GM23338 (cell line): ENCODE measurements at places on chromosomes 3 and 15. TPM values are rescaled to one million over a fixed set of nuclear protein-coding genes. Genes with fewer than 3 reads are reported as not detected.

DNA sequence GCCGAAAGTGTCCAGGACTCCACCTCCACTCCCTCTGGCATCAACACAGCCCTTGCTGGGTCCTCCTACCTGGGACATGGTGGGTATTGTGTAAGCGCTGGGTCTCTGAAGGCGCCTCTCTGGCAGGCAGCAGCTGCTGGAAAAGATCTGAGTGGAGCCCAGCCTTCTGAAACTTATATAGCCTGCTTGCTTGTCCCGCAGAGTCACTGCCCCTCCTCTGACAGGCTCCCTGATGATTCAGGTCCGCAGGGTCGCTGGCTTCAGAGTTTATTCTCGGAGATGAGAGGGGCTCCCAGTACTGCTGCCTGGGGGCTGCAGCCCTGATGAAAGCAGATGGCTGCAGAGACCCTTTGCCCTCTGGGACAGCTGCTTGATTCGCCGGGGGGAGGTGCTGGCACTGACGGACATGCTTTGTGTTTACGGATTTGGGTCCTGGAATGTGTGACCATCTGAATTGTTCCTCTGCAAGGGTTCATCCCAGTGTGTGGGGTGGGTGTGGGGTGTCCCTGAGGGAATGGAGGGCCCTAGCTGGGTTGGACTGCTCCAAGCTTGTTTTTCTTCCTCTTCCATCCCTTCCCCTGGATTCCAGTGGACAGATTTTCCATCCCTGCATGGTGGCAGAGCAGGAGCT, at the start of gene MUSTN1:
Gene MUSTN1 (minus strand): TSS at position 149 of the 631 bp plus-strand sequence. CDS start 71 bp downstream, at position 78.
- peak; percentile 19 for DNase-seq
- H3K36me3 ChIP-seq, result no peaks in the 10 kb centered on the region; the same call in 1 of the 2 replicates
- no peaks in the 10 kb centered on the region for H3K27me3 ChIP-seq
- no peak within 1 kb of the TSS for H3K4me3 ChIP-seq
- H3K27ac ChIP-seq, result no peak within 1 kb of the TSS; the same call in 1 of the 2 replicates
- no peaks in the 10 kb centered on the region for H3K4me1 ChIP-seq

DNA sequence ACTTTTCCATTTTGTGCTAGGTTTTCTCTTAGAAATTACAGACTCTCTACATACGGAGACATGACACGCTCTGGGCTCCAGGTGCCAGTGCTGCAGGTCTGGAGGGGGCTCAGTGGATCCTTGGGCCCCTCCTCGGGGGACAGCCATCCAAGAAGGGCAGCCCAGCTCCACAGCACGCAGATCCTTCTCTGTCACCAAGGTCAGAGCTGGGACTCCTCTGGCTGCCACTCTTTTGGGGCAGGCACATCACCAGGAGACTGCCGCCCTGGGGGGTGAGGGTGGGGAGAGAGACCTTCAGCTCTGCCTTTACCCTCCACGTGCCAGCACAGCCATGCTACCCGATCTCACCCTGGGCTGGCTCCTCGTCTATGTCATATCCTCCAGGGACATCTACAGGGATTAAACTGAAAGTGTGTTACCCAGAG, 65.6 kb downstream of the ATP10A start:
- H3K4me3 ChIP-seq, result no peak overlapping the region
- peaks cover 8% of the 10 kb centered on the region for H3K4me1 ChIP-seq
- no peak overlapping the region for H3K27ac ChIP-seq
- DNase-seq, result no peak
- H3K36me3 ChIP-seq, result no peaks in the 10 kb centered on the region
- no peaks in the 10 kb centered on the region for H3K27me3 ChIP-seq

The IL1RAP gene
- 3.6 and 5.0 TPM in 2 replicates for total RNA-seq

GRCh38 chr3:67592057-67592456, 62.4 kb downstream of the SUCLG2 start:
- no peaks in the 10 kb centered on the region for H3K4me1 ChIP-seq
- no peak overlapping the region for H3K4me3 ChIP-seq
- no peaks in the 10 kb centered on the region for H3K36me3 ChIP-seq
- no peaks in the 10 kb centered on the region for H3K27me3 ChIP-seq

DNA sequence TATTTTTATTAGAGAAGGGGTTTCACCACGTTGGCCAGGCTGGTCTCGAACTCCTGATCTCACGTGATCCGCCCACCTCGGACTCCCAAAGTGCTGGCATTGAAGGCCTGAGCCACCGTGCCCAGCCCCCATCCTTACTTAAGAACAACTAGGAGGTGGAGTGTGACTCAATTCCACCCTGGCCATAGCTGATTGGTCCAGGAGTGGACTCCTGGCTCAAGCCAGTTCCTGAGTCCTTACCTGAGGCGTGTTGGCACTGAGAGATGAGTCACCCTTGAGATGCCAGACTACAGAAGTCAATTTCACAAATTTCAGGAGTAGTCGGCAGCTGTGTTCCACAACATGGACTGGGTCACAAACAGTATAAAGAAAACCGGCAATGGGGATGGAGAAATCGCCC, 124.2 kb downstream of the SHQ1 start:
- no peaks in the 10 kb centered on the region for H3K36me3 ChIP-seq
- H3K27me3 ChIP-seq, result no peaks in the 10 kb centered on the region
- peaks cover 21% of the 10 kb centered on the region for H3K4me1 ChIP-seq
- DNase-seq, result no peak
- H3K27ac ChIP-seq, result no peak overlapping the region

The TBC1D5 gene
- 45.0 and 48.1 TPM in 2 replicates for total RNA-seq

The SPSB4 gene
- total RNA-seq, result 20.1 and 25.9 TPM in 2 replicates

The LRRC15 gene
- 0.14 TPM in 1 of 2 replicates, not detected in the other for total RNA-seq

DNA sequence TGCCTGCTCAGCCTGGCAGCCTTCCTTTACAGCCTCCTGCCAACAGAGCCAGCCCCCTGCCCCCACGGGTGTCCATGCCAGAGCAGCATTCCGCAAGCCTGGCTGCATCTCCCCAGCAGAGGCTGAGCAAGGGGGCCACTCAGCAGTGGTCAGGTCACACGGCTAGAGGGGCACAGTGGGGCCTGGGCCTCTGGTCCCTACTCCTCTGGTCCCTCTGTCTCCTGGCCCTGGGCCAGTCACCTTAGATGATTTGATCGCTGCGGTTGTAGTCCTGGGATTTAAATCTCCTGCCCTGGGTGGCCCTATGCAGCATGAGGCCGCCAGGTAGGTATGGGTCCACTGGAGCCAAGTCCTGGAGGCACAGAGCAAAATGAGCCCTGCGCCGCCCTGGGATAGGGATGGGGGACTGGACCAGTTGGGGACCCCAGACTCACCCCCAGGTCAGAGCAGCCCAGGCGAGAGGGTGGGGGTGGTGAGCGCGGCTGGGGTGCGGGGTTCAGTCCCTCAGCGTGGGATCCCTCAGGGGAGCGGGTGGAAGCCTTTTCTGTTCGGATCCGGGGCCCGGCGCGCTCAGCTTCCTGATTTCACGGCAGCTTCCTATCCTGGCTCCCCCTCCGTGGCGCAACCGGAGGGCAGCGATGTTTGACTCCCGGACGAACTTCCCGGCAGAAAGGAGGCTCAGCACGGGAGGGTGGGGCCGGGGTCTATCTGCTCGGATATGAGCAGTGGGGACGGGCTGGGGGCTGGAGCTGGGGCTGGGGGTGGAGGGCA, at the start of gene ZBTB47:
Gene ZBTB47 (plus strand): TSS at position 138 of the 771 bp plus-strand sequence. CDS start 4,659 bp downstream, outside the sequence.
- no peaks in the 10 kb centered on the region for H3K27me3 ChIP-seq
- H3K4me3 ChIP-seq, result peak within 1 kb of the TSS; percentile 76
- H3K27ac ChIP-seq, result no peak within 1 kb of the TSS
- H3K36me3 ChIP-seq, result no peaks in the 10 kb centered on the region
- peaks cover 22% of the 10 kb centered on the region for H3K4me1 ChIP-seq

- H3K27me3 ChIP-seq, result no peaks in the 10 kb centered on the region
- no peak overlapping the region for H3K27ac ChIP-seq
- H3K36me3 ChIP-seq, result no peaks in the 10 kb centered on the region
- no peak overlapping the region for H3K4me3 ChIP-seq
Observed at GRCh38 chr3:100779480-100779879, 70.2 kb downstream of the TFG start.

The GMNC gene
- total RNA-seq, result 0.31 and 0.47 TPM in 2 replicates

The NR2C2 gene
- 57.2 and 58.2 TPM in 2 replicates for total RNA-seq

GRCh38 chr3:161851941-161852566, 355.4 kb downstream of the OTOL1 start:
- H3K27me3 ChIP-seq, result no peaks in the 10 kb centered on the region
- no peak overlapping the region for H3K4me3 ChIP-seq
- no peak overlapping the region for H3K27ac ChIP-seq
- H3K4me1 ChIP-seq, result no peaks in the 10 kb centered on the region

DNA sequence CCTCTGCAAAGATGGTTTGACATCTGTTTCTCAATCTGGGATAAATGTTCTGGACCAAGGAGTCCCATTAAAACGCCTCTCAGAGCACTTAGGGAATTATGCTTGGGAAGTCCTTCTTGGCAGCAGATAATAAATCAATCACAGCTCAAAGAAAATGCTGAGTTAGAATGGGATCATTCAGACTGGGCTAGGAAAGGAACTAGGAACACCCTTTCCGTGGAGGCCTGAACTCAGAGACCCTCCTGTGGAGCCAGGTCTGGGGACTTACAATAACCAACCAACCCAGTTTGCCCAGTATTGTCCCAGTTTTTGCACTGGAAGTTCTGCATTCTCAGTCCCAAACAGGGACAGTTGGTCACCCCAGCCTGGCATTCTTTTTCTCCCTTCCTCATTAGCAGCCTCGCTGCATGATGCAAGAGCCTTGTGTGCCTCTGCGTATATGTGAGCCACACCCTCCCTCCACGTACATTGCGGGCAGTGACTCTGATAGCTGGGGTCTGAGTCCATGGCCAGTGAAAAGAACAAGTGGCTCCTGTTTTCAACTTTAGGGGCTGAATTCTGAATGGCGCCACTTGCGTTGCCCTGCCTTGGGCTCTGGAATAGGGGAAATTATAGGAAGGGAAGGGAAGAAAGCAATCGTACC, 88.7 kb downstream of the SEMA5B start:
- no peak for DNase-seq
- H3K27ac ChIP-seq, result no peak overlapping the region
- H3K4me3 ChIP-seq, result no peak overlapping the region
- 0 out of 2 replicates have a peak, but pooled peaks cover 5% of the 10 kb centered on the region for H3K4me1 ChIP-seq

GRCh38 chr3:47663630-47664240, 85.1 kb upstream of the CSPG5 start:
- no peak overlapping the region for H3K4me3 ChIP-seq
- no peak overlapping the region for H3K27ac ChIP-seq
- peaks cover 46% of the 10 kb centered on the region for H3K36me3 ChIP-seq

DNA sequence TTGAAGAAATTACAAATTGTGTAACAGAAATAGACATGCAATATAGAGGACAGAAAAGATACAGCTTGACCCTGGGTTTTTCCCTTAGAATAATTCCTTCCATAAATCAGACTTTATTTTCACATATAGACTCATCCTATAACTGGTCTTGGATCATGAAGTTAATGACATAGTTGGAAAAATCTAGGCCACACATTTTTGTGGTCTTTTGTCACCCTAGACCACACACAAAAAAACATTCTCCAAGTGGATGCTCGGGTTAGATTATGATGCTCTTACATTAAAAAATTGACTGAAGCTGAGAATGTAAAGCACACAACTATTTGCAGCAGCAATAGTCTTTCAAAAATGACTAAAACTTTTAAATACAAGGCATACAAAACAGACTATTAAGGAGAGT, 7.5 kb upstream of the PLA2G4D start:
- DNase-seq, result no peak
- H3K27ac ChIP-seq, result no peak overlapping the region
- H3K27me3 ChIP-seq, result no peaks in the 10 kb centered on the region
- H3K36me3 ChIP-seq, result no peaks in the 10 kb centered on the region
- H3K4me3 ChIP-seq, result no peak overlapping the region

DNA sequence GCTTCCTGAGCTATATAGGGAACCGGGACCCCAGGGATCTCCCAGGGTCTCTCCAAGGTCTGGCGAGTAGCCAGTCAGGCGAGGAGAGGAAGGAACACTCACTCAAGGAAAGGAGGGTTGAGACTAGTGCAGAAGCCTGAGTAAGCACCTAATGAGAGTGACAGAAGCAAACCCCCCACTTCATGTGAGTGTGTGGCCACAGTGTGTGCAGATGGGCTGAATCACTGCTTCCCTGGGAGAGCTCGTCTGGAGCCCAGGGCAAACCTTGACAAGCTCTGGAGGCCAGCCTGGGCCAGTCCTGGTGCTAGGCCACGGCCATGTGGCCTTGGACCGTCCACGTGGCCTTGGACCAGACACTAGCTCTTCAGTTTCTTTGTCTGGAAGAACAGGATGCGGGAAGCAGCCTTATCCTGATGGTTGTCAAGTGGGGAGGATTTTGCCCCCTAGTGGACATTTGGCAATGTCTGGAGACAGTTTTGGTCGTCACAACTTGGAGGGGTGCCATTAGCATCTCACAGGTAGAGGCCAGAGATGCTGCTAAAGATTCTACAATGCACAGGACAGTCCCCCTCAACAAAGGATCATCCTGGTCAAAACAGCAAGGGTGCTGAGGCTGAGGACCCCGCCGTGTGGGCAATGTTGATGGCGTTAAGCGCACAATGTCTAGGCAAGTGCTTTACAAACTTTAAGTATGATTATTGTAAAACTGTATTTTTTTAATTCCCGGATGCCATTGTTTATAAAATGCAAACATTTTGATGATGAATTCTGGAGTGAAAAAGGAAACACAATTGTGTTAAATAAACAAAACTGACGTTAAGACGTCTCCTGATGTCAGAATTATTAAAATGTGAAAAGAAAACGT, 34.8 kb upstream of the CTSH start:
- H3K4me3 ChIP-seq, result no peak overlapping the region
- no peaks in the 10 kb centered on the region for H3K4me1 ChIP-seq
- 0 out of 2 replicates have a peak, but pooled peaks cover 5% of the 10 kb centered on the region for H3K27me3 ChIP-seq
- H3K27ac ChIP-seq, result no peak overlapping the region
- DNase-seq, result peak; percentile 95
- no peaks in the 10 kb centered on the region for H3K36me3 ChIP-seq

- no peak overlapping the region for H3K4me3 ChIP-seq
- H3K4me1 ChIP-seq, result peaks cover 4% of the 10 kb centered on the region; the same call in 1 of the 2 replicates
- DNase-seq, result no peak
- no peaks in the 10 kb centered on the region for H3K27me3 ChIP-seq
- no peak overlapping the region for H3K27ac ChIP-seq
Observed at GRCh38 chr3:25178672-25179071, 249.4 kb upstream of the RARB start.

DNA sequence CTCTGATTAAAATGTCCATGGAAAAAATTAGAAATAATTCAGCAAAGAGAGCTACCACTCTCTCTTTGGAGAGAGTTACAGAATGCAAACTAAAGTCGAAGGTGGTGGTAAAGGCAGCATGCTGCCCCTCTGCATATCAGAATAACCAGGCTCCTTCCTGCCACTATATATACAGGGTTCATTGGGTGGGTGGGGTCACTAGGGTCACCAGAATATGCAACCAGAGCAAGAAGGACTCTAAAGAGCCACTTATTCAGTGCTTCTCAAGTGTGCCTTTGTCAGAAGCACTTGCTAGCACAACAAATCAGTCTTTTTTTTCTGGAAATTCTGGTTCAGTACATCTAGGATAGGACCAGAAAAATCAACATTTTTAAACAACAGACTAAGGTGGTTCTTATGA, 70.0 kb downstream of the MTHFS start:
- H3K4me1 ChIP-seq, result no peaks in the 10 kb centered on the region
- H3K27me3 ChIP-seq, result no peaks in the 10 kb centered on the region

DNA sequence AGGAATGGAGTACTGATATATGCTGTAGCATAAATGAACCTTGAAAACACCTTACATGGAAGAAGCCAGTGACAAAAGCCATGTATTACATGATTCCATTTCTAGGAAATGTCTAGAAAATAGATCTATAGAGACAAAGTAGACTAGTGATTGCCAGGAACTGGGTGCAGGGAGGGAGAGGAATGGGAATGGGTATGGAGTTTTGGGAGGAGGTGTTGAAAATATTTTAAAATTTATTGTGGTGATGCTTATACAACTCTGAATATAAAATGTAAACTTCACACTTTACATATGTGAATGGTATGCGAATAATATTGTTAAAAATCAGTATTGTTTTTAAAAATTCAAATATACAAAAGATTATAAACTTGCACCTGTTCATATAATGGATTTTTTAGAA, 22.5 kb downstream of the ATP1B3 start:
- peaks cover 23% of the 10 kb centered on the region for H3K36me3 ChIP-seq
- no peak for DNase-seq
- no peaks in the 10 kb centered on the region for H3K4me1 ChIP-seq
- H3K27ac ChIP-seq, result no peak overlapping the region
- no peaks in the 10 kb centered on the region for H3K27me3 ChIP-seq
